T1000 (cell line): ENCODE measurements at places on chromosomes 6 and 20.

DNA sequence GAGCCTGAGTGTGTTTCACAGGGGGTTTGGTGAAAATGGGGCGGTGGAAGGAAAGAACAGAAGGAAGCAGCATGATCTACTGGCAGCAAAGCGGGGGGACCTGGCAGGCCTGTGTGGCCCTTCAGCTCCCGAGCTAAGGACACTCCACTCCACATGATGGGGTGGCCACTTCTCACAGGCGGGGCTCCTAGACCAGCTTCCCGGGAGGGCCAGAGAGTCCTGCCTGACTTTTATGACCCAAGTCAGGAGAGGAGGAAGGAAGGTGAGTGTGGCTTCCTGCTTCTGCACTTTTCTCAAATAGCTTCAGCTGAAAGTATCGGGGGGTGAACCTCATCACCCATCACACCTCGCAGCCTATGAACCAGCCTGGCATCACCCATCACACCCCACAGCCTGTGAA lies 117.5 kb upstream of the AFDN start:
- no peak for DNase-seq

GRCh38 chr6:8468552-8469356 lies 33.4 kb upstream of the SLC35B3 start:
- no peak for DNase-seq

DNA sequence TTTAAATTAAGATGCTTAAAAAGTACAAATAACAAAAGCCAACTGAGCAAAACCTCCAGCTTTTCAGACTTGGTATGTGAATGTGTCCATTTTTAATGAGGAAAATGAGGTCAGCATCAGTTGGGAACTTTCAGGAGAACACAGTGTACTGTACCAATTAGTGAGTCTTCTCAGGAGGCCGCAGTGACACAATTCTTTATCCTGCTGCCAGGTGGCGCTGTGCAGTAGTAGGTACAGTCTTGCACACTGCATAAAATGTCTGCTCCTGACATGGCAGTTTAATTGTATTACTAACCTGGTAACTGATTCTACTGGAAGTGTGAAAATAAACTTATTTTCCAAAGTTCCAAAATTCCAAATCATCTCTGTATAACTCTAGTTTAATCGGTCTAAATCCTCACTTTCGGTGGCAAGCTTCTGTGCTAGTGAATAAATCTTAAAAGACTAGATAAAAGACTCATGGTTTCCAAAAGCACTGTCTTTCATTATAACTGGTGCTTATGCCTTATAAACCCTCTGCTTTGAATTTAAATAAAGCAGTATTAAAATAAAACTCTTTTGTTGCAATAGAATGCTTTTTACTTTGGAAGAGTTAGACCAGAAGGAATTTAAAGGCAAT lies 214.8 kb upstream of the MMS22L start:
- peak; percentile 36 for DNase-seq

GRCh38 chr20:14413835-14414234 lies 76.4 kb upstream of the FLRT3 start:
- DNase-seq, result no peak

DNA sequence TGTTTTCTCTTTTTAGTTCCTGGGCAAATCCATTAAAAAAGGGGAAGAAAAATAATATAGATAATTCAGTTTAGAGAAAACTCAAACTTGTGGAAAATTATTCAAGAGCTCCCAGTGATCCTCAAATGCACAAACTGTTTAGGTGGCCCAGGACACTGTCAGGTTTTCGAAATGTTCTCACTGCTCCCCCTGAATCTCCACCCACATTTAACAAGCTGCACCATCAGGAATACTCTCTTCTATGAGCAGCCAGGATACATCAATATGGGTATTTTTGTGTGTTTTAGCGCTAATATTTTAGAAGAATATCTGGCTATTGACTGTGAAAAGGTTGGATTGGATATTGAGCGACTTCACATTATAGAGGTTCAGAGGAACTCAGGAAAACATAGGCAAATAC lies 43.9 kb downstream of the OR2B2 start:
- DNase-seq, result no peak

DNA sequence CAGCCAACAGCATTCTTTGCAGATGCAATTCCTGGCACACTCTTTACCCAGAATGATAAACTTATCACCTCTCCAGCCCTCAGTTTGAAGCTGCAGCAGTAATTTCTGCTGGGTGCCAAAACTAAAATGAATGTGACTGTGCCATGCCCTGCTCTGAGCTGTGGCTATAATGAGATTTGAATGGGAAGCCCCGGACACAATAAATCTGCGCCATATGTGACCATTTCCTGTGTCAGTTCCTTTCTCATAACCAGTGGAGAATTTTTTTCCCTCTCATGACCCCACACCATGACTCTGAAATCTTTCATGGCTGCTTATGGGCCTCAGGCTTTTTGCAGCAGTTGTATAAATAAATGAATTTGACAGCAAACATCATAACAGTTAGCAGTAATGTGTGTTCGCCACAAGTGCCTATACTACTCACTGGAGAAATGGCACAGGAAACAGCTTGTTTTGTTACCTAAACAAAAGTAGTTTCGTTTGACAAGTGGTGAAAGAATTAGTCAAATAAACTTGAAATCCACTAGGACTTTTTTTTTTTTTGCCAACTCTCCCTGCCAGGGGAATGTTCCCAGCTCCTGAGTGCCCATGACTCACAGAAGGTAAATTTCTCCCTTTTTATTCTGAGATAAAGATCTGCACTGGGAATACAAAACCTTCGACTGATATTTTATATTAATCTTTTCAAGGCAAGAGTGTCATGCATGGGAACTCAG lies 408.4 kb downstream of the PKHD1 start:
- DNase-seq, result peak; percentile 17

GRCh38 chr20:23039136-23039875 lies 4.2 kb downstream of the SSTR4 start:
- DNase-seq, result no peak

DNA sequence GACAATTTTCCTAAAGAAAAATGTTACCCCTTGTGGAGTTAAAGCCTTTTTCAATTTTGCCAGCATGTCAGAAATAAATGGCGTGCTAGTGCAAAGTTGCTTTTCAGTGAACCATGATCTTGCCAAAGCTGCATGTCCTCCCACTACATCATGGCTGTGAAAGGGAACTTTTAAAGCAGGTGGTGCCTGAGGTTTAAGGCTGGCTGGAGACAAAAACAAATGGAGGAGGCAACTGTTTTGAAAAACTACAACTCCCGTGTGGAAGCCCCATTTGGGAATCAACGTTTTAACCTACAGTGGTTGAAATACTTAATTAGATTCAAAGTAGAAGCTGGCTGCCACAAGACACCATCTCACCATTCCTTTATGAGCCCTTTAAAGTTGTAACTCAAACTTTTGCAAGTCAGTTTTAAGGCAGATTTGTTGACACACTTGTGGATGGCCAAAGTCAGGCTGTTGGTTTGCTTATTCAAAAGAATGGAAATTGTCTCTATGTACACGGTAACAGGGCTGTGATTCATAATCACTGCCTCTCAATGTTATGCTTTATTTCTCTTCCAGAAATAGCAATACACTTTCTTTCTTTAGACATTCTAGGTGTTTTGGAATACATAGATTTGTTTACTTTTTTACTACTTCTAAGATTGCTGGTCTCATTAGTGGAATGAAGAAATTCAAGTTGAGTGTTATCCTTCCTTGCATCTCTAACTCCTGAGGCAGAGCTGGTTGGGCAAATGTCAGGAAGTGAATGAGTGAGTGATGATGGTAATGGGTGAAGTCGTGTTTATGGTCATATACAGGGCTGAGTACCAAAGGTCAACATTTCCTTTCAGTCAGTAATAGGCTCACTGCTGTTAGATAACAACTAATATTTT lies 196.4 kb upstream of the GMDS start:
- no peak for DNase-seq

DNA sequence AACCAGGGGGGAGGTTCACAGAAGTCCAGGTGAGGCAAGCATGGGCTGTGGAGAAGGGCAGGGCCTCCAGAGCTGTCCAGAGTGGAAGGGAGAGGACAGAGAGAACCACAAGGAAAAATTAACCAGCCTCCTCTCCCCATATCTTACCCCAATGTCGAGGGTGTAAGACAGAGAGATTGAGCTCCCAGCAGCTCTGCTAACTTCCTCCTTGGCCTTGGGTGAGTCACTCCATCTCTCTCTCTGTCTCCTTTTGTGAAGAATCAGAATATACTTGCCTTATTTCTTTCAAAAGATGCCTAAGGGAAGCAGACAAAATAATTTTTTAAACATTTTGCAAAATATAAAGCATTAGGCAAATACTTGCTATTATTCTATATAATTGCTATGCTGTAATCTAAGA lies 58.3 kb upstream of the IYD start:
- DNase-seq, result no peak

GRCh38 chr6:132752255-132752654 lies 5.4 kb downstream of the VNN2 start:
- DNase-seq, result no peak

GRCh38 chr6:2850538-2851113 lies 9.0 kb upstream of the SERPINB1 start:
- DNase-seq, result no peak

- no peak for DNase-seq
Measured at GRCh38 chr6:85574932-85575598, 18.6 kb downstream of the SNX14 start.

- no peak for DNase-seq
Measured at GRCh38 chr20:10005885-10006284, 28.9 kb upstream of the ANKEF1 start.

DNA sequence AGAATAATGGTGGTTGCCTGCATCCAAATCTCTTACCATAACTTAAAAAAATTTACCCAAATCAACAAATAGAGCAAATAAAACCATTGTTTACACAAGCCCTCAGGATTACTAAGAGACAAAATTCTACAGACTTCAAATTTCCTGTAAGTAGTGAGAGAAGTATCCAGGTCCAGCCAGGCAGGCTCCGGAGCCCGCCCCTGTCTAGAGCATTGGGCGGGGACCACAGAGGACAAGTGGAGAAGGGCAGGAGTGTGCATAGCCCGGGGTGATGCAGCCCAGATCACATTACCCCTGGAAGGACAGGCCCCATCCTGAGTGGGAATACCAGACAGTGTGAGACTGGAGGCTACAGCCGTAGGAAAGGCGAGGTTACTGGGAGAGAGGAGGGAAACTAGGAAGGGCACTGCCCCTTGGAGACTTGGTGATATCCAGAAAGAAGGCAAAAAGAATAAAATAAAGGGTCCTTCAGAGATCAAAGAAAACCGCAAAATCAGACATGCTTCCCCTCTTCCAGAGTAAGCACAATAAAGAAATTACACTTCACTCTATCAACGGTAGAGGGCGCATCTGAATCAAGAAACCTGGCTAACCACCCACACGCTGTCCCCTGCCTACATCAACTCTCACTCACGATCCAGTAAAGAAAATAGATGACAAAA lies 26.6 kb downstream of the RIN2 start:
- DNase-seq, result peak; percentile 42

DNA sequence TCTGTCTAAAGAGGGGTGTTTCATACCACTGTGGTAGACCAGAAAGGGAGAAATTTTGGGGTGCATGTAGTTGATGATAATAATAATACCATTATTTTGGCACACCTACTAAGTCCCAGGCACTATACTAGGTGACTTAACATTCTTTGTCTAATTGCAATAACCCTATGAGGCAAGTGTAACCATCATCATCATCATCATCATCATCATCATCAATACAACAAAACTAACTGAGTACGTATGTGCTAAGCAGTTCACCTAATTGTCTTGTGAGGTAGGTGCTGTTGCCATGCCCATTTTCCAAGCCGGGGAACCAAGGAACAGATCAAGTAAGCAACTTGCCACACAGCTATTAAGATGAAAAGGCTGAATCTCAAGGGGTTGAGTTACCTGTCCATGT lies 2.6 kb upstream of the PACSIN1 start:
- DNase-seq, result no peak

DNA sequence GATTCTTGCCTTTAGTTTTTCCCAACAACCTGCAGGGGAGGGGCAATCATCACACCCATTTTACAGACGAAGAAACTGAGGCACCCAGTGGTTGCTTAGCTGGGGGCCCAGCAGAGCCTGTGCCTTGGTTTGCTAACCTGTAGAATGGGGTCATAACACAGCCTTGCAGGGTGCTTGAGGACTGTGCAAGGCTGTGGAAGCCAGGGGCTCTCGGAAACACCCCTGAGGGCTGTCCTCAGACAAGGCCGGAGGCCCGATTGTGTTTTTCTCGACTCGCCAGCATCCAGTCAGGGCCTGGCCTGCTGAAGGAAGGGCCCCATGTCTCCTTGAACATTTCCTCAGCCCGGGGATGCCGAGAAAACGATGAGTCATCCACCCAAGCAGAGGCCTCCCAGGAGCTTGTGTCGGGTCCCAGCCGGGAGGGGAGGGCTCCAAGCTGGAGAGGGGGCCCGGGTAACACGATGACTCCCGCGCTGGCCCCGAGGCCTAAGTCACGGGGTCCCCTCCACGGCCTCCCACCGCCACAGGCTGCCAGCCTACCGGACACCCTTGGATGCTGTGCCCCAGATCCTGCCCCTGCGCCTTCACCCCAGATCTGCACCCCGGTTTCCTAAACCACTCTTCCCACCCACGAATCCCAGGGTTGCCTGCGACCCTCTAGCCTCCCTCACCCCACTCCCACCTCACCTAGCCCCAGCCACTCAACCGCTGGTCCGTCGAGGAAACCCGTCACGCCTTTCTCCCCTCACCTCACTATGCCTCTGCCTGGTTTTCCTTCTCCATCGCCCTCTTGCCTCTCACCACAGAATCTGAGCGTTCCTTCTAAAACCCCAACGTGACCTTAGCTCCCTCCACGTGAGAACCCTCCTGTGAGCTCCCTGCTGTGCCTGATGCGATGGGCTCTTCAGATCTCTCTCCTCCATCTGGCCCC lies 10.6 kb downstream of the NOL4L start:
- no peak for DNase-seq

DNA sequence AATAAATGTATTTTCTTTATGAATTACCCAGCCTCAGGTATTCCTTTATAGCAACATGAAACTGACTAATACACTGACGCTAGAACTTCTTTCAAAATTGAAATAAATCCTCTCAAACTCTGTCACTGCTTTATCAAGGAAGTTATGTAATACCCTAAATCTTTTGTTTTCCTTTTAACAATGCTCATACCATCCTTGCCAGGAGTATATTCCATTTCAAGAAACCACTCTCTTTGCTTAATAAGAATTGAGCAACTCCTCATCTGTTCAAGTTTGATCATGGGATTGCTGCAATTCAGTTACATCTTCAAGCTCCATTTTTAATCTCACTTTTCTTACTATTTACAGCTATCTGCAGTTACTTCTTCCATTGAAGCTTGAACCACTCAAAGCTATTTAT lies 707.6 kb upstream of the MARCKS start:
- DNase-seq, result no peak

- no peak for DNase-seq
Measured at GRCh38 chr6:54070025-54070424, 41.2 kb upstream of the MLIP start.

GRCh38 chr20:41436679-41437078 lies 70.1 kb upstream of the EMILIN3 start:
- no peak for DNase-seq

GRCh38 chr20:34078540-34078939 lies 33.5 kb downstream of the EIF2S2 start:
- DNase-seq, result no peak

- no peak for DNase-seq
Measured at GRCh38 chr6:157648561-157648960, 174.5 kb upstream of the SNX9 start.

- no peak for DNase-seq
Measured at GRCh38 chr20:14644306-14645097, 307.1 kb upstream of the FLRT3 start.
